Kidney glomerular epithelial cell (primary cell): ENCODE measurements at places on chromosomes 13 and 19.

DNA sequence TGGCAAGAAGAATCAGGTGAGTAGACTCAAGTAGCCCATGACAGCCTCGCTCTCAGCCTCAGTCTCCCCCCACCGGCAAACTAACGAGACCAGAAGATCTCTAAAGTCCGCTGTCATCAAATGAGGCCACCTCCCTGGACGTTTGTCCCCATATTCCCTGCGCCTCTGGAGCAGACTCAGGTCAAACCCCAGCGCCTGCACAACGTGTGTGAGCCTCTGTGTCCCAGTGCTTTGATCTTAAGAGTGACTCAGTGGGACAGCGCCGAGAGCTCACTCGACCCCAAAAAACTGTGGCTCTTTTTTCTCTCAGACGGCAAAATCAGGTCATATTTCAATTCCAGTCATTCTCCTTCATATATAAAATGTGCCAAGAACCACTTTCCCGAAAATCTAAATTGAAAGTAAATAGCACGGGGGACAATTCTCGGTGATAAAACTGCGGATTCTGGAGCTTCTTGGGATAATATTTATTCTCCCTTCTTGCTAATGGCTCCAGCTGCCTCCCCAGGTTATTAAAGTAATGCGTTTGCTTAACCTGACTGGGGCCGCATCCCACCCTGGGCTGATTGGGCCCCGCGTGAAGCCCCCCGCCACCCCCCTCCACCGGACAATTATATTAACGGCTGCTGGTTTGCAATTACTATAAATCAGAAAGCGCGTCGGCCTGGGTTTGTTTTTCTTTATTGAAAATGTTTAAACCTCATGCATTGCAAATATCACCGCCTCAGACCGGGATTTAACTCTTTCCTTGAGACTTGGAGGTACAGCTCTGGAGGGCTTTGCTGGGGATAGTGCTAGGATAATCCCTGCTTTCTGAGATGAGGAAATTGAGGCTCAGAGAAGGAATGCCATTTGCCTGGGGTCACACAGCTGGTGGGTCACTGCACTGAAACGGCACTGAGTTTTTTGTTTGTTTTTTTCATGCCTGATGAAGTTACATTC lies 37.5 kb upstream of the ZNRF4 start:
- no peak for DNase-seq

DNA sequence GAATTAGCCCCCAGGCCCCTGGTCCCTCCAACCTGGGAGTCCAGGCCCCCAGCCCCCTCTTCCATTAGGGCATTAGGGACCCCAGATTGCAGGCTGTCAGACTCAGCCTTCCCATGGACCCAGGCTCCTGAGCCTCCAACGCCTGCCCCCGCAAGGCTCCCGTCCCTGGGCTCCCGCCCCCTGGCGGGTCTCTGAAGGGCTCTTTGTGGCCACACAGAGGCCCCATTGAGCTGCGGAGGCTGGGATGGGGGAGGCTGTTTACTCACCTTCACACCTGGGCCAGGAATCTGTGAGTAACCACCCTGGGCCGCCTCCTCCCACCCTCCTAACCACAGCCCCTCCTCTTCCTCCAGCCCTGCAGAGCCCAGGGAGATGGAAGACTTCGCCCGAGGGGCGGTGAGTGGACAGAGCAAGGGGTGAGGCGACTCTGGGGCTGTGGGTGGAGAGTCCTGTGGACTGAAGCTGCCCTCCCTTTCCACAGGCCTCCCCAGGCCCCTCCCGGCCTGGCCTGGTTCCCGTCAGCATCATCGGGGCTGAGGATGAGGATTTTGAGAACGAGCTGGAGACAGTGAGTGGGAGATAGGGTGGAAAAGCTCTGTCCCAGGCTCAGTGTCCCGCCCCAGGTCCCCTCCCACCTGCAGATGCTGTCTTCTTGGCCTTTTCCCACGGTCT lies 4.9 kb downstream of the ARHGEF1 start:
- DNase-seq: peak; percentile 79

- no peak for DNase-seq
These were observed 12.3 kb downstream of the PLD3 start for GRCh38 chr19:40360708-40361241.

- DNase-seq: no peak
These were observed 846 bp downstream of the RPL13A start for GRCh38 chr19:49488046-49488862.

DNA sequence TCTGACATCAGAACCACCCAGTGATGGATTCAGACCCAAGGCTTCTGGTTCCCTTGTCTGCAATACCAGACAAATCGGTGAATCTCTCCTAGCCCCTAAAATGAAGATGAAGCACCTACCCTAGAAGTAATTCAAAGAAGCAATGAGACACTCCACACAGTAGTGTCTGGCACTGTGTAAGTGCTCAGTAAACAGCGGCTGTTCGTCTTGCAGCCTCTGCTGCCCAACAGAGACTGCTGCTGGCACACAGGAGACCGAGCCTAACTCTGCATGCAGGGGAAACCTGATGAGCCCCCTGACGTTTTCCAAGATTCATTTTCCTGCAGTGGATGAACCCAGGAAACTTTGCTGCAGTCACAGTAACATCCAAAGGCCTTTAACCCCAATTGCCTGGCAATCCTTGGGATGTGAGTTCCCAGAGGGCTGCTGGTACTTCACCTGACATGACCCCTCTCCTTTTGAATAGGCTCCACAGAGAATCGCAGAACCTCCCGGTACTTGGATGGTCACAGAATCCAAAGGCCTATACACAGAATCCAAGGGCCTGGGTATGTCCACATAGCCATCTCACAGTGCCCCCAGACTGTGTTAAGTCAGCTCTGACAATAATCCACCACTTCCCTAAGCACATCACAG lies 6.7 kb downstream of the MED26 start:
- no peak for DNase-seq

- DNase-seq: no peak
These were observed 95.9 kb upstream of the FREM2 start for GRCh38 chr13:38590796-38591507.

DNA sequence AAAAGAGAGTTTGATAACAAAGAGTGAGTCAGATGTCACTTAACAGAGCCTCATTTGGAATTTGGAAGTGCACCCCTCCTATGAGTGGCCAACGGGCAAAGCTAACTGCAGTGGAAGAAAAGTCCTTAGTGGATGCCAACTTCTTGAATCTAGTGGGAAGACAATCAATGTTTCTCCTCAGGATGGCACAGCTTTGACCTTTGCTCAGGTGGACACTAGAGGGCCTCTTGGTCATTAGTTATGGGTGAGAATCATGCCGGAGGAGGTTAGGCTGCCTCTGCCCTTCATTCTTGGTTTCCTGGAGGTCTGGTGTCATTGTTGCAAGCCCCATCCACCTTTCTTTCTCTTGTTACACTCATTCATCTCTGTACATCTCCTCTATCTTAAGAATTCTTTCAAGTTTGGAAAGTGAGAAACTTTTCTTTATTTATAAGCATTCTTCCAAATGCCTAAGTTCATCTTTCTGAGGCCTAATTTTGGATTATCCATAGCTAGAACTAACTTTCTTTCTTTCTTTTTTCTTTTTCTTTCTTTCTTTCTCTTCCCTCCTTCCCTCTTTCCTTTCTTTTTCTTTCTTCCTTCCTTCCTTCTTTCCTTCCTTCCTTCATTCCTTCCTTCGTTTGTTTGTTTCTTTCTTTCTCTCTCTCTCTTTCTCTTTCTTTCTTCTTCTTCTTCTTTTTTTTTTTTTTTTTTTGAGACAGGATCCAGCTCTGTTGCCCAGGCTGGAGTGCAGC lies 327.2 kb upstream of the TSHZ3 start:
- no peak for DNase-seq

DNA sequence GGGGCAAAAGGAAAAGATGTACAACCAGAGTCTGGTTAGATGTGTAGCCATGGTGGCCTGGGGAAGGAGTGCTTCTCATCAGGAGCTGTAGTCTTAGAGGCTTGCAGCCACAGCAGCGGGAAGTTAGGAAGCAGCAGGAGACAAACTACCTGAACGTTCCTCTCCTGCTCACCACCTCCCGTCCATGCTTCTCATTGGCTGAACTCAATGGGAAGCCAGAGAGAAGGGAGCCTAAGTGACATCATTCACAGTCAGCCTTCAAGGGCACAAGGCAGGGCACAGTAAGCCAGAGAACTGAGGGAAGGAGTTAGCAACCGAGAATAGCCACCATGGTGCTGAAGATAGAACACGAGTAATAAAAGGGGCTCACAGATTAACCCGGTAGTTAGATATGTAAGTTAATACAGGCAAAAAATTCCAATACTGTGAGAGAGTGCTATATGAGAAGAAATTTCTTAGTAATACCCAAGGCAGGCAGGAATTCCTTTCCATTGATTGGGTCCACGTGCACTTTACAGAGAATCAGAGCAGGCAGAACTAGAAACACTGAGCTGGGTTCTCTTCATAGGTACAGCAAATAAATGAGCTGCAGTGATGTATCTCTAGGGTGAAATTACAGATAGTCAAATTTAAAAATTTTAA lies 391.5 kb upstream of the DACH1 start:
- peak; percentile 9 for DNase-seq

GRCh38 chr13:32903720-32904119 lies 112.5 kb upstream of the KL start:
- DNase-seq: no peak

DNA sequence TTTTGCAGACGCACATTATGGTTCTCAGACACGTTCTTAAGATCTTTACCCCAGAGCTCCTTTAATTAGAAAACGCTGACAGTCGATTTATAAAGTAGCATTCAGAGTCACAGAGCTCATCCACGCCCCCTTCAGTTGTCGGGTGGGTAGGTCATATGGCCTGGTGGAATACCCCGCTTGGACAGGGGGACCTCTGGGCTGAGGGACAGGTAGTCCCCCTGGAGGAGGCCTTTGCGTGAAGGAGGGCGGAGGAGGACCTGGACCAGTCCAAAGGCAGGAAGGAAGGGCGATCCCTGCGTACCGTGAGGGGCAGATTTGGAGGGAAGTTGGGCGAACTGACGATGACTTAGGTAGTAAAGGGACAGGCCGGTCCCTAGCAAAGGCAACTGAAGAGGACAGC lies 20.5 kb downstream of the VASP start:
- no peak for DNase-seq

GRCh38 chr19:34323433-34324204 lies 41.4 kb upstream of the GPI start:
- no peak for DNase-seq

DNA sequence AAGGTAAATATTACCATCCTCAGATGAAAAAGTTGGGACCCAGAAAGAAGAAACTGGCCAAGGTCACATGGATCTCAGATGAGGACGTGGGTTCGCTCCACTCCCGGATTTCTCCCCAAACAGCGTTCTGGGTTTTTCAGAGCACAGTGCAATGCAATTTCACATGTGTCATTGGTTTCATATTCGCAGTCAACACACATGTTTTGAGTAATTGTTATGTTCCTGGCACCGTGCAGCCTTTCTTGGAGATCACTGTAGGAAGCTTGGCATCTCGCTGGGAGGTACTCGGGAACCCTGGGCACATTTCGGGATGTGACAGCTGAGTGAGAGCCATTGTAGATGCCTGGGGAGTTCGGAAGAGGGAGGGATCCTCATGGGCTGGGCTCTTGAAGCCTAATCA lies 26.2 kb upstream of the CEBPG start:
- DNase-seq: no peak

DNA sequence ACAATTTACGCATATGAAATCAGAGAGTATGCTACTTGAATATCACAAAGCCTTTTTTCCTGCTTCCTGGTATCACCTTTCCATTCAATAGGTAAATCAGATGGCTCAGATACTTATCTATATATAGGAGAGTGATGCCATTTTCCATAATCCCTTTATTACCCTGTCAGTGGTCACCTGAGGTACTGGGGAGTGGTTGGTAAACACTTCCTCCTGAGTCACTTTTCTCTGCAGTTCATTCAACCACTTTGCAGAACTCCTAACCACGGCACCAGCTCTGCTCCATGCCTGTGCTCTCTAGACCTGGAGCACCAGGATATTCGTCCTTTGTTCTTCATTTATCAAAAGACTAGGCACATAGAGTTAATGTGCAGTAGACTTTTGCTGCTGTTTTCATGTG lies 748.5 kb upstream of the KLHL1 start:
- DNase-seq: no peak

DNA sequence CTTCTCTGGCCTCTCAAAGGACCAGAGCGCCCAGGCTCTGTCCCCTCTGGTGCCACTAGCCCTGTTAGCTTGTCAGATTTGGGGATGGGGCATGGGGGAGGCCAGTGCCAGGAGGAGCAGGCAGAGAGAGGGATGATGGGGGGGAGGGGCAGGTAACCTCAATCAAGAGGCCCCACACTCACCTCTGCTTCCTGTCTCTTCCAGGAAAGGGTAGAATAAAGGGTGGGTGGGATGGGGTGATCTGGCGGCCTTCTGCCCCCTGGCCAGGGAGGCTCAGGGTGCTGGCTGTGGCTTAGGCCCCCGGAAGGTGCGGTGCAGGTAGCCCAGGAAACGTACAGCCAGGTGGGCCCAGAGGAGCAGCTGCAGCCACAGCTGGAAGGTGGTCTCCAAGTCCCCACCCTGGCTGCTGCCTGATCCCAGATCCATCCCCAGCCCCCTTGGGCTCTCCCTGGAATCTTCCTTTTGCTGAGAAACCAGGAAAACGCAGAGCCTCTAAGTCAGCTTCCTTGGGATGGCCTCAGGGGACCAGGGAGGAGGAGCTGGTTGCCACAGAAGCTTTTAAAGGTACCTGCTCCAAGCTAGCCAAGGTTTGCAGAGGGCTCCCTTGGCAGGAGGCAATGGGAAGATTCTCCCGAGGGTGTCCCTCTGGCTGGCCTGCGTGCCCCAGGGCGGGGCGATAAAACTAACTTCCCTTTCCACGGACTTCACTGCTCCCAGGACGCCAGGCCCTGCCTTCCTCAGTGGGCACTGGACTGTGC lies 5.3 kb downstream of the PRKACA start:
- DNase-seq: no peak

- DNase-seq: no peak
These were observed 3.6 kb upstream of the NDUFB7 start for GRCh38 chr19:14575428-14575980.

- DNase-seq: no peak
These were observed 7.3 kb downstream of the PTGIR start for GRCh38 chr19:46617601-46618000.

GRCh38 chr13:109422161-109422560 lies 364.2 kb downstream of the IRS2 start:
- no peak for DNase-seq

DNA sequence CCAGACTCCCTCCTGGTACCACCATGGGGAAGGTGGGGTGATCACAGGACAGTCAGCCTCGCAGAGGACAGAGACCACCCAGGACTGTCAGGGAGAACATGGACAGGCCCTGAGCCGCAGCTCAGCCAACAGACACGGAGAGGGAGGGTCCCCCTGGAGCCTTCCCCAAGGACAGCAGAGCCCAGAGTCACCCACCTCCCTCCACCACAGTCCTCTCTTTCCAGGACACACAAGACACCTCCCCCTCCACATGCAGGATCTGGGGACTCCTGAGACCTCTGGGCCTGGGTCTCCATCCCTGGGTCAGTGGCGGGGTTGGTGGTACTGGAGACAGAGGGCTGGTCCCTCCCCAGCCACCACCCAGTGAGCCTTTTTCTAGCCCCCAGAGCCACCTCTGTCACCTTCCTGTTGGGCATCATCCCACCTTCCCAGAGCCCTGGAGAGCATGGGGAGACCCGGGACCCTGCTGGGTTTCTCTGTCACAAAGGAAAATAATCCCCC lies 505 bp upstream of the CEACAM5 start:
- no peak for DNase-seq

- DNase-seq: no peak
These were observed 6.8 kb downstream of the CYP4F8 start for GRCh38 chr19:15621801-15622200.
